Activated CD8-positive, alpha-beta T cell treated with anti-CD3 and anti-CD28 coated beads for 36 hours (primary cell): ENCODE measurements at places on chromosomes 12 and 14. TPM values are rescaled to one million over a fixed set of nuclear protein-coding genes. Genes with fewer than 3 reads are reported as not detected.

DNA sequence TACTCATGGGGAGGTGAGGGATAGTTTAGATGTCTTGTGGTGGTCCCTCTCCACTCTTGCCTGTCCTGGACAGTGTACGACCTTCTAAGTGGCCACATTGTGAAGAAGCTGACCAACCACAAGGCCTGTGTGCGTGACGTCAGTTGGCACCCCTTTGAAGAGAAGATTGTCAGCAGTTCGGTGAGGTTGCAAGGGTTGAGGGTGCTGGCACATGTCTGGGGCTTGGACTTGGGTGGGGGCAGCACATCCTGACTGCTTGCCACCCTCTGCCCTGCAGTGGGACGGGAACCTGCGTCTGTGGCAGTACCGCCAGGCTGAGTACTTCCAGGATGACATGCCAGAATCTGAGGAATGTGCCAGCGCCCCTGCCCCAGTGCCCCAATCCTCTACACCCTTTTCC is 7.6 kb upstream of the FITM1 start:
- no peak overlapping the region for H3K27ac ChIP-seq
- no peak for DNase-seq
- H3K4me3 ChIP-seq, result no peak overlapping the region
- peaks cover 36% of the 10 kb centered on the region for H3K36me3 ChIP-seq
- H3K27me3 ChIP-seq, result no peaks in the 10 kb centered on the region

DNA sequence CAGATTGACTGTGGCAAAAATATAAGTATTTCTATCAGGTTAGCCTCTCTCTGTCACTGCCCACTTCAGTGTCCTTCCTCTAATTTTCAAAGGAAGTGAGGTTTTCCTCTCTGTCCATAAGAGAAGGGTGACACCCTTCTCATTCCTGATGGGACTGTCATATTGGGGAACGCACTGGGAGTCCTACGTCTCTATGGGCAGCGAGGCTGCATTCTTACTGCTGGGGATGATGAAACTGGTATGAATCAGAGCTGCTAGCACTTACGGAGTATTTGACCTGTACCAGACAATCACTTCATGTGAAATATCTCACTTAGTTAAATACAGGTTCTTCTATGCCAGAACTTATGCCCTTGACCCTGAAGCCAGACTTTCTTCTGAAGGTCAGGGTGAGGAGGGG is 436.3 kb downstream of the DPF3 start:
- DNase-seq, result no peak
- no peak overlapping the region for H3K4me3 ChIP-seq
- H3K27me3 ChIP-seq, result peaks cover 10% of the 10 kb centered on the region
- H3K36me3 ChIP-seq, result no peaks in the 10 kb centered on the region
- no peak overlapping the region for H3K27ac ChIP-seq

Gene WDHD1
- 68.4 TPM for total RNA-seq

Gene G2E3
- total RNA-seq, result 21.5 TPM
